ENCODE measurements at places on chromosomes 12 and 14. TPM values are rescaled to one million over a fixed set of nuclear protein-coding genes. Genes with fewer than 3 reads are reported as not detected.

The POTEG gene
- not detected for total RNA-seq

The TEX52 gene
- not detected for total RNA-seq

The LRTM2 gene
- not detected for total RNA-seq

The TIMM9 gene
- total RNA-seq: 25.5 TPM

The SLC8A3 gene
- total RNA-seq: 0.46 TPM

The TCL1A gene
- 0.61 TPM for total RNA-seq

The CLEC1A gene
- 1.4 TPM for total RNA-seq

DNA sequence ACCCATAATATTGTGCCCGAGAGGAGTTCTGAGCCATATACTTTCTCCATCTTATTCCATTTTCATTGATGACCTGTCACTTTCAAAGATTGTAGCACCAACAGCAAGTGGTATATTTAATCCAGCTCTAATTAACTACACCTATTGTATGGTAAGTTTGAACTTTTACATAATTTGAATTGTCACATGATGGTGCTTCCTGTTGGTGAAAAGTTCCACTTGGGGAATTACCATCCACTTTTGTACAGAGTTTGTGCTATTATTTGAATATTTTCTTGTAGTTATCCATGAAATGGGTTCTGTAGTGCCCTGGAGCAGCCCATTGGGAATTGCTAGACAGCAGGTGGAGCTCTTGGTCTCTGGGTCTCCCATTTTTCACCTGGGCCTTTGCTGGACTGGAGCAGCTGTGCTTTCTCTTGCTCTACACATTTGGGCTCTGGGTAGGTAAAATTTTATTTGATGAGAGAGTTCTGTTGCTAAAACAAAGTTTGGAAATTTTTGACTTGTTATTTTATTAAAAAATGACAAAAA lies 3.0 kb downstream of the SMCO3 start:
- no peak for DNase-seq

GRCh38 chr12:5102261-5102789 lies 58.6 kb downstream of the KCNA5 start:
- no peak for DNase-seq

GRCh38 chr14:101098641-101099040 lies 195.1 kb upstream of the RTL1 start:
- DNase-seq: no peak

DNA sequence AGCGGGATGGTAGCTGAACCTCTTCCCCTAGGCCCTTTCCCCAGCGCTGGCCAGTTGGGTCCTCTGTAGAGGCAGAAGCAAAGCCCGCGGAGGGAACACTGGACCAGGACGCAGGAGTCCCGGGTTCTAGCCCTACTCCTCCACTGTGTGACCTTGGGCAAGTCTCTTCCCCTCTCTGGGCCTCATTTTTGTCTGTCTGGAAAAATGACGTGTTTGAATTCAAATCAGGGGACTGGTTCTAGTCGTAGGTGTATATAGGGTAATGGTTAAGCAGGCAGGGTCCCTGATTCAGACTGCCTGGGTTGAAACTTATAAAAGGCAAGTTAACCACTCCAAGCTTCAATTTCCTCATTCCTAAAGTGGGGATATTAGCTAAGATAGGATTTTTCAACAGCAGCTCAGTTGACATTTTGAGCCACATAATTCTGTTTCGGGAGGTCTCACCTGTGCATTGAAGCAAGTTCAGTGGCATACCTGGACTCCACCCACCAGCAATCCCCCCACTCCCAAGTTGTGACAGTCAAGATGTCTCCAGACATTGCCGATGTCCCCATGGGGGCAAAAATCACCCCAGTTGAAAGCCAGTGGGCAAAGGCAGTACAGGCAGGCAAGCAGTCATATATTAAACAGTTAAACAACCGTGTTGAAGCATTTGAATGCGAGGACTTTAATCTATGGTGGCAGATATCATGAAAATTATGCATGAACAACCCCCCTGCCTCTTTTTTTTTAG lies 899 bp downstream of the TPCN1 start:
- no peak for DNase-seq

- DNase-seq: no peak
Measured at GRCh38 chr14:69048456-69048855, 69.4 kb upstream of the ACTN1 start.

GRCh38 chr12:125210104-125210755 lies 145.0 kb downstream of the AACS start:
- no peak for DNase-seq

DNA sequence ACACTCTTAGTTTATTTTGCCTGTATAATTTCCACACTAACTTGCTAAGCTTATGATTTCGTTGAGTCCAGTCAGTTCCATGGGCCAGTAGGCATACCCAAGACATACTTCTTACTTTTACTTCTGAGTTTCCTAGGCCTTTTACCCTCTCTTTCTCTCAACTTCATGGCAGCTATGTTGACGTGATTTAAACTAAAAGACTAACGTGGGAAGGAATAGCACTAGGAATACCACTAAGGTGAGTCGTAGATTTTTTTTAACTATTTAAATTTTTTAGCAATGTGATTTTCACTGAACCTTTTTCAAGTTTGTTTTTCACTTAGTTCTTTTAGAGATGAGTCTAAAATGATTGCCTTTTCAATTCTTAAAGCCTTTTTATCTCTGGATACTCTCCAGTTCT lies 793.5 kb upstream of the NOVA1 start:
- DNase-seq: no peak

GRCh38 chr12:76460807-76461206 lies 98.8 kb downstream of the OSBPL8 start:
- no peak for DNase-seq

- DNase-seq: no peak
Measured at GRCh38 chr12:116389326-116389725, 111.8 kb upstream of the MED13L start.

DNA sequence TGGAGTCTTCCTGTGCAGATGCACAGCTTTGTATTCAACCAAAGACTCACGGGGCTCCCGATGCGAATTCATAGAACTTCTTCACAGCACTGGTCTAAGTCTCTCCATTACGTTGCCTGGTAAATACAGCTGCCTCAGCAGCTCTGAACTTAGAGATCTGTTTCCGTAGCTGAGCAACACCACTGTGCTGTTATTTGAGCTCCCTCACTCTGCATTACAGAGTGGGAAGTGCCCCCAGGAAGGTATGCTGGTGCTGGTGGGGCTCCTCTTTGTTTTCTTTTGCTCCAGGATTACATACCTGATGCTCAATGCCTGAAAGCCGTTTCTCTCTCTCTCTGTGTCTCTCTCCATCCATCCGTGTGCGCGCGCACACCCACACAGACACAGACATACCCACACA lies 227.5 kb upstream of the RMST start:
- no peak for DNase-seq

- no peak for DNase-seq
Measured at GRCh38 chr12:56995201-56995929, 11.0 kb downstream of the ZBTB39 start.

GRCh38 chr12:109450980-109451379 lies 26.1 kb downstream of the KCTD10 start:
- no peak for DNase-seq

DNA sequence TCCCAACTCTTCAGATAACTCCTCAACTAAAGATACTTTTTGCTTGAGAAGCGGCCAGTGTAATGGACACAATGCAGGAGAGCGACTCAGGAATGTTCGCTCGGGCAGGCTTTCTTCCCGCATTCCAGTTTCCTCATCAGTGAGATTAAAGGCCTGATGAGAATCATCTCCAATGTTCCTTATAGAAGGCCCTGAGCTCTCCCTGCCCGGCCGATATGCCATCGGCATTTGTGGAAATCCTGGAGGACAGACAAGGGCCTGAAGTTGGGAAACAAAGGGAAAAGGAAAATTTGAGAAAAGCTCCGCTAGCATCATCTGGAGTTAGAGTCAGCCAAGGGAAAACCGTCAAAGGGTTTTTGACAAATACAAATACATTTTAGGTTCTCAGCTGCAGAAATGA lies 38.0 kb upstream of the FOXN3 start:
- DNase-seq: no peak

GRCh38 chr14:68273413-68273812 lies 453.8 kb downstream of the RAD51B start:
- no peak for DNase-seq

- no peak for DNase-seq
Measured at GRCh38 chr14:68507544-68508081, 285.3 kb downstream of the ZFP36L1 start.

- peak; percentile 25 for DNase-seq
Measured at GRCh38 chr14:88233915-88234314, 89.2 kb downstream of the KCNK10 start.

All from left colon (tissue), 2 donors.